Tibial nerve (tissue), 4 donors: ENCODE measurements at places on chromosomes 13 and 19. TPM values are rescaled to one million over a fixed set of nuclear protein-coding genes. Genes with fewer than 3 reads are reported as not detected.

DNA sequence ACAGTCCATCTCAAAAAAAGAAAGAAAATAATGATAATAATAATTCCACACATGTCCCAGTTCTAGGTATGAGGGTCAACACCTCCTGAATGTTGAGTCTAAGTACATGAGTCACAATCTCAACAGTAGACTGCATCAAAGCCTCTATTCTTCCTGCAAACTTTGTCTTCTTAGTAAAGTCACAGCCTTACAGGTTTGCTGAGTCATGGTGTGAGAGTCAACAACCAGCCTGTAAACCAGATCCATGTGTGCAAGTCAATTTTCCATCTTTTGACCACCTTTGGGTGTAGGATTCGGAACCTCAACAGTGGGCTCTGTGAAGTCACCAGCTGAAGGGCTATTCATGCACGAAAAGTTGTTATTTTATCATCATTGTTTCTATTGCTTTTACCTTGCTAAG, 25.7 kb upstream of the ZNF729 start:
- no peaks in the 10 kb centered on the region for H3K27me3 ChIP-seq
- H3K27ac ChIP-seq: no peak overlapping the region
- no peak overlapping the region for H3K4me3 ChIP-seq
- no peaks in the 10 kb centered on the region for H3K4me1 ChIP-seq
- H3K36me3 ChIP-seq: no peaks in the 10 kb centered on the region

DNA sequence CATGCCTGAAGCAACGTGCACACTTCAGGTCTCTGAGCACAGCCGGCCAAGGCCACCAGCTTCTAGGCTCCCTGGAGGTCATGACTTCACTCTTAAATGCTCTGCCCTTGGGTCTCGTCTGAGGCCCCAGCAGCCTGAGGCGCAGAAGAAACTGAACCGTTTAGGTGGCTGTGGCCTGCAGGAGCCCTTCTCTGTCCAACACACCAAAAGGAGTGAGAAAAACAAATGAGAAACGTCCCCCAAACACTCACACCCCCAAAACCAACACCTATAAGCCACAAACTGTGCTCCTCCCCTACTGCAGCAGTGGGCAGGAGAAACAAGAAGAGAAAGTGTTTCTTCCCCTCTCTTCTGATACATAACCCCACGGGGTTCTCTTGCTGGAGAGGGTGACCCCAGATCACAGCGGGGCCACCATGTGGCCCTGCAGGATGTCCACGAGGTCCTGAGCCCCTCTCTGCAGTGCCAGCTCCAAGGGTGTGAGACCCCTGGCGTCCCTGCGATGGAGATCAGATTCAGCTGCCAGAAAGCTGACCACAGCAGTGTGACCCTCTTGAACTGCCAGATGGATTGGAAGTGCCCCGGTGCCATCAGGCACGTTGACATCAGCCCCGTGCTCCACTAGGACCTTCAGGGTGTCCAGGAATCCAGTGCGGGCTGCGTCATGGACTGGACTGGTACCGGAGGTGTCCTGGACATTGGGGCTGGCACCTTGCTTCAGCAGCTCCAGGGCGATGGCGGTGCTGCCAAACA, 1.0 kb upstream of the KRI1 start:
- H3K4me3 ChIP-seq: peak overlapping the region; percentile 93
- H3K27me3 ChIP-seq: no peaks in the 10 kb centered on the region
- H3K27ac ChIP-seq: peak overlapping the region; percentile 91
- no peak for DNase-seq
- H3K4me1 ChIP-seq: peaks cover 45% of the 10 kb centered on the region
- peaks cover 4% of the 10 kb centered on the region for H3K36me3 ChIP-seq

DNA sequence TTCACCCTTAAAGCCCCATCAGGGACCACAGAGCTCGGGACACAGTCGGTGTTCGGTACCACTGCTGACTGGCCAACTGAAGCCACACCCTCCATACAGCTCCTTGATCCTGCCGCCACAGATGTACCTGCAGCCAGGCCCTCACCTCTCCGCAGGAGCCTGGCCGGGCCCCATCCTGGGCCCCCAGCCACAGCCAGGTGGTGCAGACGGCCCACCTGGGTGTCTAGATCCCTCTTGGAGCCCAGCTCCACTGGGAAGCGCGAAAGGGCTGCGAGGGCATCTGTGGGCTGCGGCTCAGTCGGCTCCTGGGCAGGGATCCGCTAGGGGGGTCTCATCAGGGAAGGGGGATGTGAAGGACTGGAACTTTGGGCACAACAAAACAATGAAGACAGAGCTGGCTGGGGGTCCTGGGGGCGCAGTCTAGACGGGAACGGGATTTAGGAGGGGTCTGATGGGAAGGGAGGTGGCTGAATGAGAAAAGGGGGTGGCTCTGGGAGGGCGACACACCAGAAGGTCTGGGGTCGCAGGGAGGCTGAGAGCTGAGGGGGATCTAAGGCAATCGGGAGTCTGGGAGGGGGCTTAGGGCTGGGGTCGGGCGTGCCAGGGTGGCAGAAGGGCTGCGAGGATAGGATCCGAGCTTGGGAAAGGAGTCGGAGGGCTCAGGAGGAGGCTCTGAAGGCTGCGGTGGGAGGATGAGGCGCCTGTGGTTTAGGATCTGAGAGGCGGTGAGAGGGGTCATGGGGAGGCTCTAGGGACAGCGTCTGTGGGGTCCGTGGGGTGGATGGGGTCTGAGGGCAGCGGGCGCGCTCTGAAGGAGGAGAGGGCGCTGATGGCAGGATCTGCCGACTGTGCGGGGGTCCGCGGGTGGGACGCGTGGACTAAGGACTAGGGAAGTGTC, 15.8 kb downstream of the PRODH2 start:
- DNase-seq: no peak
- H3K36me3 ChIP-seq: no peaks in the 10 kb centered on the region
- H3K4me1 ChIP-seq: no peaks in the 10 kb centered on the region
- no peak overlapping the region for H3K27ac ChIP-seq

GRCh38 chr13:21463424-21463823, 4.3 kb upstream of the ZDHHC20 start:
- no peak overlapping the region for H3K27ac ChIP-seq
- H3K4me3 ChIP-seq: no peak overlapping the region
- no peaks in the 10 kb centered on the region for H3K36me3 ChIP-seq
- DNase-seq: no peak

- peaks cover 36% of the 10 kb centered on the region for H3K36me3 ChIP-seq
- no peaks in the 10 kb centered on the region for H3K27me3 ChIP-seq
- no peak for DNase-seq
- H3K27ac ChIP-seq: no peak overlapping the region
- no peak overlapping the region for H3K4me3 ChIP-seq
These were observed 22.8 kb upstream of the ZNF564 start for GRCh38 chr19:12574036-12574435.

Gene HTR2A
- 0.21 TPM for total RNA-seq

DNA sequence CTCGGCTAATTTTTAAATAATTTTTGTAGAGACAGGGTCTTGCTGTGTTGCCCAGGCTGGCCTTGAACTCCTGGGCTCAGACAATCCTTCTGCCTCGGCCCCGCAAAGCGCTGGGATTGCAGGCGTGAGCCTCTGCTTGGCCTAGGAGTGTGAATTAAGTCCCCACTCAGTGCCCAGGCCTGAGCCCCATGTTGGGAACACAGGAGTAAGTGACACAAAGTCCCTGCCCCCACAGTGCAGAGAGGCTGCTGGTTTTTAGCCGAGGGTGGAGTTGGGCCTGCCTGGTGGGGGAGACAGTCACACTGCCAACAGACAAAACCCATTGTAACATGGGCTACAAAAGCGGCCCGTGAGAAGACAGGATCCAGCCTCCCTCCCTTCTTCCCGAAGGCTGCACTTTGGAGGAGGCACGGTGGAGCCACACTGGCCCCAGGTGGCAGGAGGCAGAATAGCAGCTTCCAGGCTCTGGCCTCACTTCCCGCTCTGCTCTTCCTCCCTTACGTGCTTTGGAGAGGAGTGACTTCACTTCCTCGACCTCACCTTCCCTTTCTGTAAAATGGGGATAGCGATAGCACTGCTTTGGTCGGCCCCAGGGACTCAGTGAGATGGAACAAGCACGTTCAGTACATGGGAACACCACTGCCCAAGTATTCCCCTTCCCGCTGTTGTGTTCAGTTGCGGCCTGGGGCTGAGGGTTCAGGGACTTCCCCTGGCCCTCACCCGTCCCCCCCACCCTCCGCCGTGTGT, 15.2 kb upstream of the EHD2 start:
- H3K27ac ChIP-seq: peak overlapping the region; percentile 63
- H3K4me1 ChIP-seq: peaks cover 11% of the 10 kb centered on the region
- no peak overlapping the region for H3K4me3 ChIP-seq
- H3K36me3 ChIP-seq: peaks cover 77% of the 10 kb centered on the region
- peak; percentile 56 for DNase-seq

Gene TGFBR3L
- not detected for total RNA-seq

GRCh38 chr19:35030257-35031071, at the start of gene SCN1B:
SCN1B (plus strand) TSS chr19:35030470; CDS start chr19:35030821, 351 bp downstream.
- H3K27me3 ChIP-seq: no peaks in the 10 kb centered on the region
- DNase-seq: no peak
- H3K36me3 ChIP-seq: peaks cover 54% of the 10 kb centered on the region
- H3K4me3 ChIP-seq: peak within 1 kb of the TSS; percentile 39

Gene PEAK3
- 0.42 TPM for total RNA-seq

Gene RUBCNL
- 2.7 TPM for total RNA-seq

GRCh38 chr13:34941436-34941834, 635 bp upstream of the NBEA start:
- peak overlapping the region; percentile 85 for H3K4me3 ChIP-seq
- H3K27ac ChIP-seq: no peak overlapping the region
- DNase-seq: no peak
- no peaks in the 10 kb centered on the region for H3K4me1 ChIP-seq

- no peaks in the 10 kb centered on the region for H3K36me3 ChIP-seq
- H3K27me3 ChIP-seq: no peaks in the 10 kb centered on the region
- H3K27ac ChIP-seq: no peak overlapping the region
- peaks cover 61% of the 10 kb centered on the region for H3K4me1 ChIP-seq
- no peak for DNase-seq
- peak overlapping the region; percentile 94 for H3K4me3 ChIP-seq
These were observed 1.4 kb downstream of the DCUN1D2 start for GRCh38 chr13:113489171-113489548.

GRCh38 chr13:112726016-112726767, 36.4 kb downstream of the ATP11A start:
- no peak for DNase-seq
- no peaks in the 10 kb centered on the region for H3K4me1 ChIP-seq
- no peak overlapping the region for H3K4me3 ChIP-seq
- no peaks in the 10 kb centered on the region for H3K27me3 ChIP-seq

DNA sequence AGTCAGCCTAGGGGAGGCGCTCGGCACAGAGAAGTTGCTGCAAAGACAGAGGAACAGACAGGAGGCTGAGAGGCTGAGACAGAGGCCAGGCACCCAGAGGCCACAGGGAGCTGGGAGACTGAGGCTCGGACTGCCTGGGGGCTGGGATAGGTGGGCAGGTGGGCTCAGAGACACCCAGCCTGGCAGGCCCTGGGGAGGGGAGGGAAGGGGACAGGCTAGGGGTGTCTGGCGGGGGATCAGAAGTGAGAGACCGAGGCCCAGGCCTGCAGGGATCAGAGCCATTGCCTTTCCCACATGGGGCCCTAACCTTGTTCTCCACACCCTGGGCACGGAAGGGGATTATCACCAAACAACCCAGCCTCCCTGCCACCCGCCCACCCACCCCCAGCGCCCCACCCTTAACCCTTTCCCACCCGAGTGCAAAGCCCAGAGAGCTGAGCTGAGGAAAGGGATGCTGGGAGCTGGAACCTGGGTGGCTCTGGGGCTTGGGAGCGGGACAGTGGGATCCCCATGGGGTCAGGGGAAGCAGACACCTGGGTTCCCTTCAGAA, 1.3 kb downstream of the NTN5 start:
- DNase-seq: no peak
- H3K4me3 ChIP-seq: no peak overlapping the region
- H3K4me1 ChIP-seq: peaks cover 5% of the 10 kb centered on the region
- no peaks in the 10 kb centered on the region for H3K36me3 ChIP-seq
- no peaks in the 10 kb centered on the region for H3K27me3 ChIP-seq

Gene CEACAM5
- not detected for total RNA-seq

DNA sequence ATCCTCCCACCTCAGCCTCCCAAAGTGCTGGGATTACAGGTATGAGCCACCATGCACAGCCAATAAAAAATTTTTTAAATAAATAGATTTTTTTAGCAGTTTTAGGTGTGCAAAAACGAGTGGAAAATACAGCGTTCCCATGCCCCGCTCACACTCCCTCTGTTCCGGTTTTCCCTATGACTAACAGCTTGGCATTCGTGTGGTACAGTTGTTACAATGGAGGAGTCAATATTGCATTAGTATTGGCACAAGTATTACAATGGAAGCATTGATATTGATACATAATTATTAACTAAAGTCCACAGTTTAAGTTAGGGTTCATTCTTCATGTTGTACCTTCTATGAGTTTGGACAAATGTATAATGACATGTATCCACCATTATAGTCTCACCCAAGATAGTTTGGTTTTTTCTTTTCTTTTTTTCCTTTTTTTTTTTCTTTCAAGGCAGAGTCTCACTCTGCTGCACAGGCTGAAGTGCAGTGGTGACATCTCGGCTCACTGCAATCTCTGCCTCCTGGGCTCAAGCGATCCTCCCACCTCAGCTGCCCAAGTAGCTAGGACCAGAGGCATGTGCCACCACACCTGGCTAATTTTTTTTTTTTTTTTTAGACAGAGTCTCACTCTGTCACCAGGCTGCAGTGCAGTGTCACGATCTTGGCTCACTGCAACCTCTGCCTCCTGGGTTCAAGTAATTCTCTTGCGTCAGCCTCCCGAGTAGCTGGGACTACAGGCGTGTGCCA, 15.4 kb upstream of the RAB20 start:
- H3K27me3 ChIP-seq: no peaks in the 10 kb centered on the region
- no peaks in the 10 kb centered on the region for H3K4me1 ChIP-seq
- no peaks in the 10 kb centered on the region for H3K36me3 ChIP-seq
- no peak overlapping the region for H3K4me3 ChIP-seq

GRCh38 chr13:104461049-104461448, 1394.8 kb upstream of the SLC10A2 start:
- DNase-seq: no peak
- no peaks in the 10 kb centered on the region for H3K36me3 ChIP-seq
- no peak overlapping the region for H3K27ac ChIP-seq
- H3K27me3 ChIP-seq: no peaks in the 10 kb centered on the region
- no peaks in the 10 kb centered on the region for H3K4me1 ChIP-seq

Gene CBY2
- total RNA-seq: not detected

GRCh38 chr19:45364696-45365095, 5.7 kb downstream of the ERCC2 start:
- no peak overlapping the region for H3K27ac ChIP-seq
- no peaks in the 10 kb centered on the region for H3K27me3 ChIP-seq
- no peak for DNase-seq
- no peaks in the 10 kb centered on the region for H3K4me1 ChIP-seq
- peaks cover 2% of the 10 kb centered on the region for H3K36me3 ChIP-seq

Gene KCTD15
- total RNA-seq: 25.9 TPM
